Activated CD8-positive, alpha-beta memory T cell treated with anti-CD3 and anti-CD28 coated beads, Interleukin-2, amount 50 U/mL, for 48 hours (primary cell): ENCODE measurements at places on chromosomes 12 and 14.

GRCh38 chr12:6839482-6840201 is 1.1 kb upstream of the GNB3 start:
- no peak for DNase-seq

DNA sequence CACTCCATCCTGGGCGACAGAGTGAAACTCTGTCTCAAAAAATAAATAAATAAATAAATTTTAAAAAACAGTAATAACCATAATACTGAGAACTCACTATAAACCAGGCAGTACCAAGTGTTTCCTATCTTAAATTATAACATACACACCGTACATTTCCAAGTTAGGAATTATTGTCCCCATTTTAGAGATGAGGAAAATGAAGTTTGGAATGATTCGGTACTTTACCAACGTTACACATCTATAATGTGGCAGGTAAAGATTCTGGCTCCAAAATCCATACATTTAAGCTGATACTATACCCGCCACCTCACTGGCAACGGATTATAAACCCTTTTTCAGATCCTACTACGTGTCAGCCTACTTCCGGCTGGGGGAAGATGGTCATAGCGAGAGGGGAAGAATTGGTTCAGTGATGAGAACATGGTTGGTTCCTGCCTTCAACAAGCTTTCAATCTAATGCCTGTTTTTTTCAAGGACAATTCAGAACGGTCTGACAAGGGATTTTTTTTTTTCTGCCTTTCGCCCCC is 105.9 kb upstream of the ATF7IP start:
- no peak for DNase-seq

DNA sequence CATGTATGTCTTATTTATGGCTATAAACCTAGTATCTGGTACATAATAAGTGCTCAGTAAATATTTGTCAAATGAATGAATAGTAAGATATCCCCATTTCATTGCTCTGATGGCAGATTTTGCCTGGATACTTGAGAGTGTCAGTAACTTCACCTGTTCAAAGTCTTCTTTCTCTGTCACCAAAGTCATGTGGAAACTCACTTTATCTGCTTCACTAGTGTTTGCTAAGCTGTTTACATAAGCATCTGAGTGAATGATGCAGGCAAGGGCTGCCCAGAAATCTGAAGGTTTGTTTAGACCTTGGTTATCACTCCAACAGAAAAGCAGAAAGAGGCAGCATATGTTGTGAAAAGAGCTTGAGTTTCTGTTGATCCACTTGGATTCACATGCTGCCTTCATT is 4.3 kb downstream of the OR4E1 start:
- DNase-seq: no peak

GRCh38 chr12:94100211-94100627 is 48.2 kb upstream of the PLXNC1 start:
- DNase-seq: no peak

DNA sequence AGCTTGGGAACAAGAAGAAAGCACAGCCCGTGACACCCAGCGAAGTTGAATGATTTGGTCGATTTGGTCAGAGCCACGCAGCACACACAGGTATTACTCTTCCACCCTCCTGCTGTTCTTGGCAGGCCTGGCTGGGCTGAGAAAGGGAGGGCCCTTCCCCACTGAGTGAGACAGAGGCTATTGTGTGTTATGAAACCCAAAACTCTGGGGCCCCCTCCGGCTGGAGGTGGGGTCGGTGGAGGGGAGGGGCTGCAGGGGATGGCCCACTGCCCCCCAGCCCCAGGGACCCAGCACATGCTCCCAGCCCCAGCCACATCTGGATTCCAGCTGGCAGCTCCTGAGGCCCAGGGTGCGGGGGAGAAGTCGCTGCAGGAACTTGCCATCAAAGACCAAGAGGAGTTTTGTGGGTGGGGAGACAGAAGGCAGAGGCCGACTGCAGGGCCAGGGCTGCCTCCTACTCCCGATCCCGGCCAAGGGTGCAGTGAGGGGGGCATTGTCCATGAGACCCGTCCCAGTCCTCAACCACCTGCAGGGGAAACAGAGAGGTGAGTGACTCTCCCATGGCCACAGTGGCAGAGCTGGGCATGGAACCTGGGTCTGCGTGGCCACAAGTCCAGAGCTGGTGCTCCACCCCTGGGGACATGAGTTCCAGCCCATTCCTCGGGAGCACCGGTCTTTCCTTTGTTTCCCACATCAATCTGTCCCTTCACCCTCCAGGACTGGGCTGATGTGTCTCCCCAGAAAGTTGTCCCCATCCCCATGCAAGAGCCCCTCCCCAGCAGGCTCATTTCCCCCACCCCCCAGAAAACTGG is 8.7 kb downstream of the TMEM119 start:
- DNase-seq: no peak

- DNase-seq: no peak
Observed at GRCh38 chr12:91620992-91621391, 438.4 kb upstream of the DCN start.

- DNase-seq: no peak
Observed at GRCh38 chr12:40953076-40953475, 235.0 kb upstream of the PDZRN4 start.

GRCh38 chr12:113479216-113479589 is 7.5 kb upstream of the LHX5 start:
- no peak for DNase-seq

DNA sequence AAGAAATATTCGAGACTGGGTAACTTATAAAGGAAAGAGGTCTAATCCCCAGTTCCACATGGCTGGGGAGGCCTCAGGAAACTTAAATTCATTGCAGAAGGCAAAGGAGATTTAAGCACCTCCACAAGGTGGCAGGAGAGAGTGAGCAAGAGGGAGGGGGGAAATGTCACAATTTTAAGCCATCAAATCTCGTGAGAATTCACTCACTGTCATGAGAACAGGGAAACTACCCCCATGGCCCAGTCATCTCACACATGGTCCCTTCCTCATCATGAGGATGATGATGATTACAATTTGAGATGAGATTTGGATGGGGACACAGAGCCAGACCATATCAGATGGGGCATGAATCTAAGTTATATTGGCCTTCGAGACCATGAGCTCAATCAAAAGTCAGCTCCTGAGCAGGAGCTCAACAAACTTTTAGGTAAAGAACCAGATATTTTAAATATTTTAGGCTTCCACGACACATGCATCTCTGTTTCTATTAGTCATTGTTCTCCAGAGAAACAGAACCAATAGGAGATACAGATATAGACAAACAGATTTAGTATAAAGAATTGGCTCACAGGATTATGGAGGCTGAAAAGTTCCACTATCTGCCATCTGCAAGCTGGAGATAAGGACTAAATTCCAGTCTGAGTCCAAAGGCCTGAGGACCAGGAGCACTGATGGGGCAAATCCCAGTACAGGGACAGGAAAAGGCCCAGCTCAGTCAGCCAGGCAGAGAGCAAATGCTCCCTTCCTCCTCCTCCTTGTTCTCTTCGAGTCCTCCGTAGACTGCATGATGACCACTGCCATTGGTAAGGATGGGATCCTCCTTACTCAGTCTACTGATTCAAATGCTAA is 24.9 kb downstream of the DGLUCY start:
- no peak for DNase-seq

- no peak for DNase-seq
Observed at GRCh38 chr12:43579206-43579605, 27.2 kb upstream of the ADAMTS20 start.

DNA sequence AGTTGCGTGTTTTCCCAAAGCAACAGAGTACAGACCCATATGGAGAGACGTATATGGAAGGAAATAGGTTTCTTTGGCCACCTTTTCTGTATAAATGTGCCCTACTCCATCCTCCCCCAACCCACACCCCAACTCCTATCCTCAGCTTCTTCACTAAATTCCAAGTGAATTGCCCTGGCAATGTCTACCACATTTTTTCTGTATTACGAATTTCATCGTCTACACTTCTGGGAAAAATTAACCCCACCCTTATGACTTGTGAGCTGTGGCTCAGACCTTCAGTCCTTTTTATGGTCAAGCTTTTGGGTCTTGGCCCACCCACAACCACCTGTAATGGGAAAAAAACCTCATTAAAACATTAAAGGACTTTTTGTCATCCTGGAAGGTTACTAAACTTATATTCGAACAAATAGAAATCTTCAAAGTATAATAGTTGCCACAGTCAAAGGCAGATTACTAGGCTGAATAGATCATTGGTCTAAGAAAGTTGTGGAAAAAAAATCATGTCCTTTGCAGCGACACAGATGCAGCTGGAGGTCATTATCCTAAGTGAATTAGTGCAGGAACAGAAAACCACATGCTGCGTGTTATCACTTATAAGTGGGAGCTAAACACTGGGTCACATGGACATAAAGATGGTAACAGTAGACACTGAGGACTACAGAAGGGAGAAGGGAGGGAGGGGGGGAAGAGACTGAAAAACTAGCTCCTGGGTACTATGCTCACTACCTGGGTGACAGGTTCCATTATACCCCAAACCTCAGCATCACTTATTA is 15.7 kb upstream of the NFKBIA start:
- no peak for DNase-seq

DNA sequence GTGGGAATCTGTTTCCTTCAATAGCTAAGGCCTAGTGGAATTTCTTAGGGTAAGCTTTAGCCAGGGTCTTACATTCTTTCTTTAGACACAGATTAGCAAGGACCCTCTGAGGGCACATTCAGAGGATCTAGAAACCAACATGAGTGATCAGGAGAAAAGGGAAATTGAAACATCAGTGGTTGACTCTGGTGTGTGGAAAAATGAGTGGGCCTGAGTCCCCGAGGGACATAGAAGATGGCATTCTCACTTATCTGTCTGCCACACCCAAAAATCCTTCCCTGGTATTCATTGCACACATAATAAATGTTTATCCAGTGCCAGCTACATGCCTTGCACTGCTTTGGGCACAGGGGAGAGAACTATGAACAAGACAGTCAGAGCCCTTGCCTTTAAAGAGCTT is 82.9 kb downstream of the SSPN start:
- DNase-seq: no peak

DNA sequence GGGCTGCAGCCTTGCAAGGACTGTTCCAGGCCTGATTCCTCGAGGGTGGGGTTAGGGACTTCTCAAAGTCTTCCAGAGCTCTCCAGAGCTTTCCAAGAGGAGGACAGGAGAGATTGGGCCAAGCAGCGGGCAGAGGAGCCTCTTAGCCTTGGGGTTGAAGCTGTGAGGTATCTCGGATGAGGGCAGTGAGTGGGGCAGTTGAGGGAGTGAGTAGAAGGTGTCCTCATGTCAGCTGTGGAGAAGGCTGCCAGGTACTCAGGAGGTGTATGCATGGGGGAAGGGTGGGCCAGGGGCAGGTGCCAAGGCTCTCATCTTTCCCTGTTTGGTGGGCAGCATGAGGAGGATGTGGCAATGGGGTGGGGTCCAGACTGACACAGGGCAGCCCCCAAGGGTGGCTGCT is 7.7 kb downstream of the KRT83 start:
- DNase-seq: peak; percentile 20

DNA sequence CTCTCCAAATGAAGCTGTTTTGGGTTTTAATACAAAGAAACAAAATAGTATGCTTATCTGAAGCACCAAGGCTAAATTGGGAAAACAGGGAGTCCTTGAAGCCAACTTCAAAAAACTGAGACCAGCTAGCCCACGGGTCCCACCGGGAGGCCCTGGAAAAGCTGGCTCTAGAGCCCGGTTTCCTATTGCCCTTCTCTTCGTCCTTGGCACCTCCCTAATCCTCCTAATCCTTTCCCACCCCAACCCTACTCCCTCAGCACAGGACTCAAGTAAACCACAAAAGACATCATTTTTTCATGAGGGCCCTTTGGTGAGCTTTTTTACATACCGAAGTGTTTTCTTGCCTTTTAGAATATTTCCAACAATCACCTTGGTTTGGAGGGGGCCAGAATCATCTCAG is 11.3 kb downstream of the LRRC74A start:
- DNase-seq: no peak

DNA sequence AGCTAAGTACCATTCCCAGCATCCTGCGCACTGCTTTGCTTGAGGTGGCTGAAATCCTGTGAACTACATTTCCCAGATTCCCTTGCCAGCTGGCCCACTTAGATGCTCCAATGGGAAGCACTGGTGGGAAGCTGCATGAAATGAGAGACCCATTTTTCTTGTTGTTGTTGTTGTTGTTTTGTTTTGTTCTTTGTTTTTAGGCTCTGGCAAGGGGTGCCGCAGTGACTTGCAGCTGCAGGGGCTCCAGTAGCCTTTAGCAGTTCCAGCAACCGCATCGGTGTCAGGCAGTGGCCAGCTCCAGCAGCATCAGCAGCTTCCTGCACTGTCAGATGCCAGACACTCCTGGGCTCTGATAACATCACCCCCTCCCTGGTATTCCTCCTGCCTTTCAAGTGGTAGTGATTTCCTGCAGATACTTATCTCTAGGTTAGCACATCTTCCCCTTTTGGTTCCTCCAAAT is 8.8 kb upstream of the EGLN3 start:
- no peak for DNase-seq

- no peak for DNase-seq
Observed at GRCh38 chr12:96438330-96438729, 38.1 kb upstream of the CDK17 start.

DNA sequence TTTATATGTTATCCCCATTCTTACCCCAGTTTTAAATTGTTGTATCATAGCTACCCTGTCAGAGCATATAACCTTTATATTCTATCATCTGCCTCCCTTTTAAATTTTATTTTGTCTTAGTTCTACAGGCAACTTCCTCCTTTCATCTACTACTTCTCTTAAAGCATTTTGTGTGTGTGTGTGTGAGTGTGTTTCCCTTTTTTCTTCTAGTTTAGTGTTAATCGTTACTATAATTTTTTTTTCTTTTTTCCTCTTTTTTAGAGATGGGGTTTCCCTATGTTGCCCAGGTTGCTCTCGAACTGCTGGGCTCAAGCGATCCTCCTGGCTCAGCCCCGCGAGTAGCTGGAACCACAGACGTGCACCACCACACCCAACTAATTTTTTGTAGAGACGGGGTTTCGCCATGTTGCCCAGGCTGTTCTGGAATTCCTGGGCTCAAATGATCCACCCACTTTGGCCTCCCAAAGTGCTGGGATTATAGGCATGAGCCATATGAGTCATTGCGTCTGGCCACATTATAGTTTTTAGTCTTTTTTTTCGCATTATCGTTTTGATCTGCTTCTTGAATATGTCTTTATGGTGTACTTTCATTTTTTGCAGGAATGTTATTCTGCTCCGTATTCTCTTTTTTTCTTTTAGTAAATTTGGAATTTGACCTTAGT is 33.1 kb upstream of the FBXO34 start:
- no peak for DNase-seq

- DNase-seq: no peak
Observed at GRCh38 chr14:20690848-20691640, 2.5 kb downstream of the ANG start.

DNA sequence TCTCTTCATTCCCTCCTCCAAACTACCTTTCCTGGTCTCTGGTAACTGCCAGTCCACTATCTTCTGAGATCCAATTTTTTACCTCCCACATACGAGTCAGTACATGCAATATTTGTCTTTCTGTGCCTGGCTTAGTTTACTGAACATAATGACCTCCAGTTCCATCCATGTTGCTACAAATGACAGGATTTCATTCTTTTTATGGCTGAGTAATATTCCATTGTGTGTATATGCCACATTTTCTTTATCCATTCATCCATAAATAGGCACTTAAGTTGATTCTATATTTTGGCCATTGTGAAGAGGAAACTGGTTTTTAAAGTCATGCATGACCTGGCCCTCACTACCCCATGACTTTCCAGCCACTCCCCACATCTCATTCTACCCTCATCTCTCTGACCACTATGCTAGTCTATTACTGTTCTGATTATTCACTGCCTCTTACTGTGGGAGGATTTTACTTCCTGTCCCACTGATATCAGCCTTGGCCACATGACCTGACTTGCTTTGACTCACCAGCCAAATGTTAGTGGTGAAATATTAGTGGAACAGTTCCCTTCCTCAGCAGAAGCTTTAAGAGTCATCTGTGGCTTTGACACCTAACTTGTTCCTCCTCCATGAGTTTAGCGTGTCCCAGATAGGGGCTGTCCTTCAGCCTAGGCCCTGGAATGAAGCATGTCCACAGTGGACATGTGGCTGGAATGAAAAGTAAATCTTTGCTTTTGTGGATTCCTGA is 52.2 kb downstream of the GOLGA5 start:
- DNase-seq: no peak
